Stimulated activated CD4-positive, alpha-beta T cell treated with anti-CD3 and anti-CD28 coated beads, Interleukin-15, amount 100 ng/mL, for 1 hour (primary cell): ENCODE measurements at places on chromosomes 2 and 18.

DNA sequence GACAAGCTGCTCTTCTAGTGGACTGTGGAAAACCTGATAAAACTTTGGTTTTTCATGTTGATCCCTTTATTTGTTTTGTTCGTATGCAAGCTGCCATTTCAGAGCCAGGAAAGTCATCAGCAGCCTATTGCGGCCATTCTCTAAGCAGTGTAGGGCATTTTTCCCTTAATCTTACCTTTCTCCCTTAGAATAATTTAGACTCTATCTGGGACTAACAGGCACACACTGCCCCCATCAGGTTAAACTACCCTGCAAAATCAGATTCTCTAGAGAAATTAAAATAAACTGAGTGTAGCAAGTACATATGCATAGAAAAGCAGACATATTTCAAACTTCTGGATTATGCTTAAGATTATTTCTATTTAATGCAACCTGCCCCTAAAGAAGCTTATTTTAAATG lies 347.5 kb downstream of the METTL4 start:
- no peak for DNase-seq

DNA sequence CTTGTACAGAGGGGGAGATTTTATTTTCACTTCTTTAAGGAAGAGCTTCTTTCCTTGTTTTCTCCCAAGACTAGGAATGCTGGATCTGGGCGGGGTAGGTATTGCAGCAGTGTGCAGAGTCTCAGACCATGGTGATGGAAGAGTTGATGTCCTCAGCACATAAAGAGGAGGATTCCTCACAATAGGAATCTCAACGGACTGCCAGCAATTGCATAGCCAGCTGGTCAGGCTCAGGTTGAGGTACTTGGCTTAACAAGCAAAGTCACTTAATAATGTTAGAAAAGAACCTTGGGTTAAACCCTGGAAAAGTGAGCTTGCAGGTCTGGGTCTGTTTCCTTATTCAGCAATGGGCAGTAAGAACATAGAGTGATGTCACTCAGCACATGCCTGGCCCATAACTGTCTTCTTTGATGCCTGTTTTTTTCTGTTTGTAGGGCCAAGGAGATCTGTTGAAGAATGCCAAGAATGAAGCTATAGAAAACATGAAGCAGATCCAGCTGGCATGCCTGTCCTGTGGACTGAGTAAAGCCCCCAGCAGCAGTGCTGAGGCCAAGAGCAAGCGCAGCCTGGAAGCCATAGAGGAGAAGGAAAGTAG lies 342.1 kb downstream of the PLCL1 start:
- no peak for DNase-seq

- no peak for DNase-seq
Observed at GRCh38 chr18:38033282-38033681, 467.7 kb upstream of the CELF4 start.

GRCh38 chr2:144876013-144876412 lies 356.1 kb upstream of the ZEB2 start:
- DNase-seq = no peak

DNA sequence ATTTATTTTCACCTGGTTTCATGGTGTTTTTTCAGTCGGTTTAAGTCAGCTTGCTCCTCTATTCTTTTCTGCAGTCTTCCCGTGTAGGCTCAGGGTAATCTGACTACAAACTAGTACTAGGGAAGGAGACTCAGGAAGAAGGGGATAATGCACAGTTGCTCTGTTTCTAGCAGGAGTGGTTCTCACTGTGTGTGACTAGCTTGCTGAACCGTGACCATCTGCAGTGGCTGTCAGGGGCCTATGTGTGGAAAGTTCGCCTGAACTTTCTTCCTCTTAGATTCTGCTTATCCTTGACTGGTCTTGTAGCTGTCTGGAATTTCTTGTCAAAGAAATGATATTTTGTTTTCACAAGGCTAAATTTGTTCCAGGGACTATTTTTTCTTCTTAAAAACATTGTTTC lies 46.3 kb upstream of the AQP4 start:
- no peak for DNase-seq
